ENCODE measurements at places on chromosomes 2 and 18. TPM values are rescaled to one million over a fixed set of nuclear protein-coding genes. Genes with fewer than 3 reads are reported as not detected.

ANKRD44 gene
- 4.3 TPM for total RNA-seq

GRCh38 chr2:48567671-48568070 is 37.7 kb downstream of the STON1 start:
- DNase-seq: no peak

- DNase-seq: no peak
These were observed 316.7 kb downstream of the LRP1B start for GRCh38 chr2:141814150-141814549.

DNA sequence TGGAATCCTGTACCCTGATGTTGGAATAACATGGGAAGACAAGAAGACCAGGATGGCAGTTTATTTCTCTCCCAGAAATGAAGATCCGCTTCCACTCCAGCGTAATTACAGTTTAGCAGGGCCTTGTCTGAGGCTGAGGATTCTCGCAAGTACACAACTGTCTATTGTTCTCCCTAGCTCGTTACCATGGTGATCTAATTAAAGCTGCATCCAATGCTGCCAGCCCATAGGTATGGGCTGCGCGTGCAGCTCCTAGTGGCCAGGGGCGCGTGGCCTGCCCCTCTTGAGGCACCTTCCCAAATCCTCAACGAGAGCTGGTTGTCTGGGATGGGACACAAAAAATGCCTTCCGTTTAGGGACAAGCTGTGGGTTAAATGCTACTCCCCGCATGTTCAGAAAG is 344.9 kb downstream of the CYRIA start:
- DNase-seq: no peak

GRCh38 chr2:226077841-226078240 is 678.3 kb downstream of the NYAP2 start:
- DNase-seq: no peak

DNA sequence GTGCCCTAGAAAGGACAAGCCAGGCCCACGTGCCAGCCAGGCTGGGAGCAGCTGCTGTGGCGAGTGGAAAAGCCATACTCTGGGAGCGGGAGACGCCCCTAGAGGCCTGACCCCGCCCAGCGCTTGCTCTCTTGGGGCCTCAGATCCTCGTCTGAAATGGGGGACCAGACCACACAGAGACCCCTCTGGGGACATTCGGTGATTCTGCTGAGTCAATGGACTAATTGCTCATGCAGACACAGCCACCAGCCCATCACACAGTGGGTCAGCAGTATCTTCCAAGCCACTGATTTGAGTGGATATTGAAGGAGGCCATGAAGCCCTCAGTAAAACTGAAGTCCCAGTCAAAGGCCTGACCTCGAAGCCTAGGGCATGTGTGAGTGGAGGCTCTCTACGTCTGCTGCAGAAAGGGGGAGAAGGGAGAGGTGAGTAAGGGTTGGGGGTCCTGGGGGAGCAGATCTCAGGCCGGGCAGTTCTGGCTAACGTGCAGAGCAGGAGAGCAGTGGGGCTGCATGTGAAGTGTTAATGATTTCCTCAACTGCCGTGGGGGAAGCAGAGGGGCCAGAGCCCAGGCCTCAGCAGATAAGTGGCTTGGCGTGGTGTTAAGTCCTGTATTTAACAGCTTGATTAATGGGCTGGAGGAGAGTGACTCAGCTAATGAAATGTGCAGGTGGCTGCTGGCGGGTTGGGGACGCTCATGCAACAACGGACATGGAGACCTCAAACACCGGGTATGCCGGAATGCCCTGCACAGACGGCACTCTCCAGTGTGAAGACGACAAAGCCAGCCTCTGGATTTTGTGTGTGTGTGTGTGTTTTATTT is 104.4 kb upstream of the TWIST2 start:
- peak; percentile 9 for DNase-seq

GRCh38 chr2:218701806-218702205 is 8.8 kb upstream of the TTLL4 start:
- DNase-seq: no peak

- no peak for DNase-seq
These were observed 103.3 kb downstream of the COL6A3 start for GRCh38 chr2:237310515-237311114.

DNA sequence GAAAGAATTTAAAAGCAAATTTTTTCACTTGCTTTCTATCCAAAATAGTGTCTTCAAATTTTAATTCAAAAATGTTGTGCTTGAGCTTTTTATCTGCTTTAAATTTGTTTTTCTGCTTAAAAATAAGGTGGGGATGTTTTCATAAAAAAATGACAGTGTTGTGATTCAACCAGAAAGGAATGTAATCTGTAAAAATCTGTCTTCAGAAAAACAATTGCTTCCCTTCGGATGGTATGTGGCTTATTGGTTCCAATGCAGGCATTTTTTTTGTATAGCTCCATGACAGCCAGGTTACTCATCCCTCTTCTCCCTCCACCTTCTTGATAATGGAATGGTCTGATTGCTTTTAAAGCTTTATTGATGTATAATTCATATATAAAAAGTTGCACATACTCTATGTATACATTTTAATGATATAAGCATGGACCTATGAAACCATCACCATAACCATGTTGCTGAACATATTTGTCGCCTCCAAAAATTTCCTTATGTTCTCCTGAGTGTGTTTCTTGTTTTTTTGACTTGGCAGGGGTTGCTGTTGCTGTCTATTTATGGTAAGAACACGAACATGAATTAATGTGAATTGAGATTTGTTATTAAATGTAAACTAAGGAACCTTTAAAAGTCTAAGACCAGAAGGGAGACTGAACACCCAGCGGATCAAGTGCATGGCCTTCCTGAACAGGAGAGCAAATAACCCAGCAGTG is 363.7 kb upstream of the SPHKAP start:
- no peak for DNase-seq

All from kidney epithelial cell (primary cell).